Left renal pelvis (tissue), 4 donors: ENCODE measurements at places on chromosomes 13 and 19.

- no peak for DNase-seq
Measured at GRCh38 chr19:56109226-56109625, 11.9 kb downstream of the ZNF787 start.

- no peak for DNase-seq
Measured at GRCh38 chr13:44244288-44244687, 129.3 kb upstream of the SERP2 start.

- DNase-seq, result peak; percentile 51
Measured at GRCh38 chr13:44470638-44471562, 97.3 kb downstream of the SERP2 start.

DNA sequence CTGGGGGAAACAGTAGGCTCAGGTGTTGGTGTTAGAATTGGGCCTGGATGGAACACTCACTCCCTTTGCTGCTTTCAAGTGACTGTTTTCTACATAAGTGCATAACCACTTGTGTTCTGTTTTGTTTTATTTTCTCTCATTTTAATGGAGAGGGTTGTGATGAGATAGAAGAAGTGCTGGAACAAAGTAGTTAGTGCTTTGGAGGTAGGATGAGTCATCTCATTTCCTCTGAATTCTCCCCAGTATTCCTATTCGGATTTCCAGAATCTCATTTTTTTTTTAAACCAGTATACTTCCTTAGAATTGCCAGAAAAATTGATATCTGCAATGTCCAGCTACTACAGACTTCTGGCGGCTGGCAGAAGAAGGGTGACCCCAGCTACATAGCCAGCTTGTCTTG is 575.9 kb downstream of the MYO16 start:
- no peak for DNase-seq

DNA sequence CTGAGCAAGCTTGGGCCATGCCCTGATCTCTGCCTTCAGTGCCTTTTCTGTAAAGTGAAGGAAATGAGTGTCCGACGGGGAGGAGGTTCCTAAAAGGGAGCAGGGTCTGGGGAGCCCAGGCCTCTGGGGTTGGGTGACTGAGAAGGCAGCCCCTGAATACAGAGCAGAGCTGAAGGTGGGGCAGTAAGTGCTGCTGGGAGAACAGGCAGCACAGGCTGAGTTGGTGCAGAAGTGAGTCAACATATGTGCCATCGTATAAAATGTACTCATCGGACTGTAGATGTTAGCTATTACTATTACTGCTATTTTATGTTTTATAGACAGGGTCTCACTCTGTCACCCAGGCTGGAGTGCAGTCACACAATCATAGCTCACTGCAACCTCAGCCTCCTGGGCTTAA is 1.0 kb upstream of the HAMP start:
- no peak for DNase-seq

- no peak for DNase-seq
Measured at GRCh38 chr13:34214686-34215085, 396.7 kb downstream of the RFC3 start.

DNA sequence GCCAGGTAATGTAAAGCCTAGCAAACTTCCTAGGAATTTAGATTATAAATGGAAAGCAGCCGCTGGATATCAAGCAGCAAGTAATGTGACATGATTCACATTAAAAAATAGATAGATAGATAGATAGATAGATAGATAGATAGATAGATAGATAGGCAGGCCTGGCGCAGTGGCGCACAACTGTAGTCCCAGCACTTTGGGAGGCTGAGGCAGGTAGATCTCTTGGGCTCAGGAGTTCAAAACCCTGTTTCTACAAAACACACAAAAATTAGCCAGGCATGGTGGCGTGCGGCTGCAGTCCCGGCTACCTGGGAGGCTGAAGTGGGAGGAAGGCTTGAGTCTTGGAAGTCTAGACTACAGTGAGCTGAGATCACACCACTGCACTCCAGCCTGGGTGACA is 236.9 kb downstream of the SLITRK6 start:
- no peak for DNase-seq

- DNase-seq, result no peak
Measured at GRCh38 chr13:72180253-72180952, 313.4 kb upstream of the DACH1 start.

DNA sequence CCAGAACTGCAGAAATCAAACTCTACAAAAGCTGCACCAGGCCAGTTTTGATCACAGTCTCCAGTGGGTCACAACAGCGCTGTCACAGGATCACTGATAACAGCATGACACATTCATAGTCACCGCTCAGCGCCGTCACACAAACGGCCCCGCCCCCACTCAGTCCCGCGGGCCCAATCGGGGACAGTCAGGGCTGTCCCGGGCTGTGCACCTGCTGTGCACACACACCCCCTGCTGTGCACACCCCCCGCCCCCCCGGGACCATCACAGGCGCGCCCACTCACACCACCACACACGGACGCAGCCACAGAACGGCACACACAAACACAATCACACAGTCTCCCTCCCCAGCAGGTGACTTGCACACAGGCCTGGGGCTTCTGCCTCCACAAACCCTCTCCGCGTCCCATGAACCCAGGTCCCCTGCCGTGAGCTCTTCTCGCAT is 435 bp upstream of the ZNF382 start:
- DNase-seq, result peak; percentile 8

DNA sequence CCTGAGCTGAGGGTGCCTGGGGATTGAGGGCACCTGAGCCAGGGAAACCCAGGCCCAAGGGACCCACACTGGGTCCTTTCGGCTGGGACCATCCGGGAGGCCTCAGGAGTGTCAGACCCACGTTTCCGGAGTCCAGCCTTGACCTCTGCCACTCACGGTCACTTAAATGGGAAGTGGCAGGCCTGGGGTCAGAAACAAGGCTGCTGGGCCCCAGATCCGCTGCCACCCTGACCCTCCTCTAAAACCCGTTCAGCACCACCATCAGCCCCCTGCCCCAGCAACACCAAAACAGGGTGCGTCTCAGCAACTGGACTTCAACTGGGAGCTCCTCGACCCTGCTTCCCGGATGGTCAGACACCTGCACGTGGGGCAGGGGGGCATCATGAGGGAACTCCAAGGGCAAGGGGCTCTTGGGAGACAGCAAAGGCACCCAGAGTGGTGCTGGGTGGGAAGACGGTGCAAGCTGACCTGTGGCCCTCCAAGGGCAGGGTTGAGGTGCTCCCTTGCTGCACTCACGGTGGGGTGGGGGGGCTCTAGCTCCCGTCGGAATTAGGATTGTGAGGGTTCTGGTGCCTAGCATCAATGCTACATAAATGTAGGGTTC is 1.2 kb upstream of the PLPP2 start:
- no peak for DNase-seq

DNA sequence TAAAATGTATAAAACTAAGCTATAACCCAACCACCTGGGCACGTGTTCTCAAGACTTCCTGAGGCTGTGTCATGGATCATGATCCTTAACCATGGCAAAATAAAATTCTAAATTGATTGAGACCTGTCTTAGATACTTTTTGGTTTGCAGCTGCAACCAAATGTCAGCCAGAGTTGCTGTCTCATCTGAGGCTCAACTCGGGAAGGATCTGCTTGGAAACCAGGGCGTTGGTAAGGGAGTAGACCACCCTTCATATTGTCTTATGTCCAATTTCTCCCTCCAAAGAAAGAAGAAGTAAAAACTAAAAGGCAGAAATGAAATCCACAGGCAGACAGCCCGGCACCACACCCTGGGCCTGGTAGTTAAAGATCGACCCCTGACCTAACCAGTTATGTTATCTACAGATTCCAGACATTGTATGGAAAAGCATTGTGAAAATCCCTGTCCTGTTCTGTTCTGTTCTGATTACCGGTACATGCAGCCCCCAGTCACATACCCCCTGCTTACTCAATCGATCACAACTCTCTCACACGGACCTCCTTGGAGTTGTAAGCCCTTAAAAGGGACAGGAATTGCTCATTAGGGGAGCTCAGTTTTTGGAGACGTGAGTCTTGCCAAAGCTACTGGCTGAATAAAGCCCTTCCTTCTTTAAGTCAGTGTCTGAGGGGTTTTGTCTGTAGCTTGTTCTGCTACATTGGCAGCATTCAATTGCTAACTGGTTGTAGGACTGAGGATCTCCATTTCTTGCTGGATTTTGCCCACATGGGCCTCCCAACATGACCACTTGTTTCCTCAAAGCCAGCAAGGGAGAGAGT is 22.9 kb upstream of the IGSF23 start:
- no peak for DNase-seq

GRCh38 chr13:99959540-99960230 is 11.9 kb downstream of the ZIC5 start:
- DNase-seq, result no peak

GRCh38 chr19:51821921-51822320 is 27.0 kb downstream of the FPR3 start:
- DNase-seq, result no peak

DNA sequence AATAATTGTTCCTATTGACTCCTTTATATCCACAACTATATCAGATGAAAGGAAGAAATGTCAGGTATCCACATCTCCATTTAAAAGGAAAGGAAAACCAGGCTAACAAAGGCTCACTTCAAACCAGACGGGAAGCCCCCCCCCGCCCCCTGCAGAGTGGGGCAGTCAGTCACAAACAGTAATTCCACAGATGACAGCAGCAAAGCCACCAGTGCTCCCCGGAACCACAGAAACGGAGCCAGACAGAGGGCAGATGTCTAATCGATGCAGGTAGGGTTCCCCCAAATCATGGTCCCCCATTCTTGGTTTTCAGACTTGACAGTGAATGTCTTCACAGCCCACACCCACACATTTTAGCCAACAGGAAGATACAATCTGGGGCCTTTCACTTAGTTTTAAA is 100.8 kb downstream of the STK24 start:
- DNase-seq, result no peak

DNA sequence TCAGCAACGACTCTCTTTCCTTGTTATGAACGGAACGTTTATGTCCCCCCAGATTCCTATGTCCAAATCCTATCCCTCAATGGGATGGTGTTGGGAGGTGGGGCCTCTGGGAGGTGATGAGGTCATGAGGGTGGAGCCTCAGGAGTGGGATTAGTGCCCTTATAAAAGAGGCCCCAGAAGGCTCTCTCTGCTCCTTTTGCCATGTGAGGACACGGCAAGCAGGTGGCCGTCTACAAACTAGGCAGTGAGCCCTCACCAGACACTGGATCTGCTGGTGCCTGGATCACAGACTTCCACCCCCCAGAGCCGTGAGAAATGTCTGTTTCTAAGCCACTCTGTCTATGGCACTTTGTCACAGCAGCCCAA is 53.2 kb downstream of the EPS15L1 start:
- DNase-seq, result no peak

DNA sequence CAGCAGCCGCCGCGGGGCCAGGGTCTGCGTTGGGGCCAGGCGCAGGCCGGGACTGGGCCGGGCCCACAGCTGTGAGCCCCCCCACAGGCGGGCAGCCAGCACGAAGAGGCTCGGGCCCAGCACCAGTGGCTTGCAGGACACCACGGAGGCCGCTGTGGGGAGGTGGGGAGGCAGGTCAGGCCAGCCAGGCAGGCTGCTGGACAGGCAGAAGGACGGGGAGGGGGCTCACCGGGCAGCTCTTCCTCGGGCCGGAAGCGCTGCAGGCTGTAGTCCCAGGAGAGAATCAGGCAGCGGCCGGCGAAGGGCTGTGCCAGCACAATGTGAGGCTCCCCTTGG is 8.3 kb downstream of the LGI4 start:
- DNase-seq, result no peak

DNA sequence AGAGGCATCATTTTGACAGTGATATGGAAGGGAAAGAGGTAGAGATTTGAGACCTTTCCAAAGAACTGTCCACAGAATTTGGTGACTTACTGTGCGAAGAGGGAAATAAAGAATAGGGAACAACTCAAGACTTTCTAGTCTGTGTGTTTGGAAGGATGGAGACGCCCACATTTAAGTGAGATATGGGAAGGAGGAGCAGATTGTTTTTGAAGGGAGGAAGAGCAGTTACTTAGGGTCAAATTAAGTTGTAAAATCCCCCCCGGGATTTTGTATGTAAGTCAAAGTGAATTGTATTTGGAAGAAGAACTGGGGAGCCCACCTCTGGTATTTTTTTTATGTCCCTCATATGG is 1.2 kb downstream of the USPL1 start:
- DNase-seq, result no peak

DNA sequence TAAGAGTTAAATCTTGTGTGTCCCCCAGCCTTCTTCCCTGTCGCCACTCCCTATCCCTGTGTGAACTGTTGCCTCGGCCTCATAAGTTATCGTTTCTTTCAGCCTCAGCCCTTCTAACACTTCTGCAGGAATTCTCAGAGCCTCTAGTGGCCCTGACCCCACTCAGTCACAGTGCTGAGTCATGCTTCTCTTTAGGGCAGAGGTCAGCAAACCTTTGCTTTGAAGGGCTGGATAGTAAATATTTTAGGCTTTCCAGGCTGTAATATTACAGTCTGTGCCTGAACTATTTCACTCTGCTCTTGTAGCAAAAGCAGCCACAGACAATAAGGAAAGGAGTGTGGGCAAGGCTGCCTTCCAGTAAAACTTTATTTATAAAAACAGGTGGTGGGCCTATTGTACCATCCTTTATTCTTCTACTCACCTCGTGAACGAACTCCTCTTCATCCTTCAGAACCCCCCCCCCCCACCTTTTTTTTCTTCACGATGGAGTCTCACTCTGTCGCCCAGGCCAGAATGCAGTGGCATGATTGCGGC is 22.1 kb downstream of the MYO9B start:
- no peak for DNase-seq

DNA sequence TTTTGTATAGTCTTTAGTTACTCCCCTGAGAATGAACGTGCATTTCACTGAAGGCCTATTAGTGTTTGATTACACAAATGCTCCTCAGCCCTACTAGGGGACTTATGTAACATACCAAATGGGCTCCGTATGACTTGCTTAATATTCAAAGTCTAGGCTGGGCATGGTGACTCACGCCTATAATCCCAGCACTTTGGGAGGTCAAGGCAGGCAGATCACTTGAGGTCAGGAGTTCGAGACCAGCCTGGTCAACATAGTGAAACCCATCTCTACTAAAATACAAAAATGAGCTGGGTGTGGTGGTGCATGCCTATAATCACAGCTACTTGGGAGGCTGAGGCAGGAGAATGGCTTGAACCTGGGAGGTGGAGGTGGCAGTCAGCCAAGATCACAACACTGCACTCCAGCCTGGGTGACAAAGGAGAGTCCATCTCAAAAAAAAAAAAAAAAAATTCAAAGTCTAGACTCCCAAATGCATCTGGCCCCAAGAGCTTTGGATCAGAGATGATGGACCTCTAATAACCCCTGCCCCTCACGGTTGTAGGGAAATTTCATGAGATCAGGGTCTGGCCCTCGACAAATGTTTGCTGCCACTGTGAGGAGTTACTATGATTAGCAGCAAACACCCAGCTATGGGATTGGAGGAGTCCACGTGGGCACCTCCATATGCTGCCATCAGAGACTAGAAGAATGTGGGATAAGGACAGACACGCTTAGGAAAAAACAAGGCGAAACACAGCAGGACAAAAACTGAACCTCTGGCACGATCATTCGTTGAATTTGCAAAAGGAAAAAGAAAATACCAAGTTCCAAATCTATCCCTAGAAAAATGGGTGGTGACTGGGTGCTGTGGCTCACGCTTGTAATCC is 4.6 kb downstream of the FBXO17 start:
- no peak for DNase-seq

GRCh38 chr13:59415498-59415897 is 748.2 kb downstream of the DIAPH3 start:
- no peak for DNase-seq

- DNase-seq, result peak; percentile 82
Measured at GRCh38 chr19:18415178-18415867, 3.9 kb upstream of the SSBP4 start.
